T-helper 9 cell (primary cell): ENCODE measurements at places on chromosomes 13 and 19.

DNA sequence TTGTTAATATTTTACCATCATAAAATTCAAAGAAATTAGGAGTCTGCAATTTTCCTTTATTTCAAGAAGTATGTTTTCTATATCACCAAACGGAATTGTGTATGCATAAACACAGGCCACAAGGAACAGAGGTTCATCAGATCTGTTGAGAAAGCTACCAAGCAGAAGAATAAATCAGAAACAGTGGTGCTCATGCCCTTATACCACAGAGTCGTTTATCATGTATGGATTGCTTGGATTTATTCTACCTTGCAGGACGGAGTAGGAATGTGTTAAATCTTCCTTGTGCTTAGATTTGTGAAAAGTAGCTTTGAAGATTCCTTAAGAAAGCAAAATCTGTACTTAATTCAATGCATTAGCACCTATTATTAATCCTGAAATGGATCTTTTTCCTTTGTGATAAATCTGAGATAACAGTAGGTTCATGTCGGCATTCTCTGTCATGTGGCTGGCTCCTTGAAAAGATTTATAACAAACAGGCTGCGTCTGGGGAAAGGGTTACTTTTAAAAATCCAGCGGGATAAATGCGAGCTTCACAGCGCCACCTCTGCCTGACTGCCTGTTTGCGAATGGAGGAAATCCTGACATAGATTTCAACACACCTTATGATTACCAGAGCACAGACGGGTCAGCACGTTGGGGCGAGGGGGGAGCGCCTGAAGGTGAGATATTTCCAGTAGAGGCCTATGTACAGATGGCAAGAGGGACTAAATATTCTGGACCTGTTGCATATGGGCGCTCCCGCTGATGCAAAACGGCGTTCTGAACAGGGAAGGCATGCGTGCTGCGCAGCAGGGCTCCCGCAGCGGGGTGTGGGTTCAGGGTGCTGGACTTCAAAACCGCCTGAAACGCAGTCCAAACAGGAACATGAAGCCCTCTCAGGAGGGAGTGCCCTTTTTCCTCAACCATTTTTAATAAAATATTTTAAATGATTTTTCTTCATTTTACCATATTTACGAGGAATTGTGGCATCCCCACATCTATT, 445.5 kb upstream of the SGCG start:
- DNase-seq, result no peak

DNA sequence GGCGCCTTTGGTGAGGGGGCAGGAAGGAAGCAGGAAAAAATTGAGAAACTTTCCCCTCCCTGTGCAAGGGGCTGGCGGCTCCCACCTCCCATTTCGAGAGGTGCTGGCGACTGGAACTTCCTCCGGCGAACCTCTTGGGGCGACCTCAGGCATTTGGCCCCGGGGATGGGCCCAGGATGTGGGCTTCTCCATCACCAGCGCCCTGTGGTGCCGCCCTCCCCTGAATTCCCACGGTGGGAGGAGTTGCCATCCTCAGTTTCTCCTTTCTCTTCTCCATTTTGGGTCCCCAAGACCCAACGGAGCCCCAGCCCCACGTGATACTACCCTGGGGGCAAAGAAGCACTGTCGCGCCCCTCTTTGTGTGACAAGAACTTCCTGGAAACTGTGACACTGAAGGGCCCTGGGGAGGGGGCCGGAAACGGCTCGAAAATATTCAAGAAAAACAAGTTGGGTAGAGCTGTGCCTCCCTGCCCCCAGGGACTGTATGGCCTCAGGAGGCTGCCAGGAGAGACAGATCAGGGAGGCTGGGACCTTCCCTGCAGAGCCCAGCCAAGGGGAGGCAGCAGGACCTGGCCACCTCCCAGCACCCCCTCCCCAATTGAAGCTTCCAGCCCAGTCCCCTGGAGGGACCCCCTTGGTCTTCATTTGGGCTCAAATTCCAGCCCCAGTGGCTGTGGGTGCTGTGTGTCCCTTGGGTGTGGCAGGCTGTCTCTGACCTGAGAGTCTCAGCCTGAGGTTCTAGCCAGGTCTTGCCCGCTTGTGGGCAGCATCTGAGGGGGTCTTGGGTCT, 16.2 kb upstream of the AP1M2 start:
- DNase-seq, result peak; percentile 55

DNA sequence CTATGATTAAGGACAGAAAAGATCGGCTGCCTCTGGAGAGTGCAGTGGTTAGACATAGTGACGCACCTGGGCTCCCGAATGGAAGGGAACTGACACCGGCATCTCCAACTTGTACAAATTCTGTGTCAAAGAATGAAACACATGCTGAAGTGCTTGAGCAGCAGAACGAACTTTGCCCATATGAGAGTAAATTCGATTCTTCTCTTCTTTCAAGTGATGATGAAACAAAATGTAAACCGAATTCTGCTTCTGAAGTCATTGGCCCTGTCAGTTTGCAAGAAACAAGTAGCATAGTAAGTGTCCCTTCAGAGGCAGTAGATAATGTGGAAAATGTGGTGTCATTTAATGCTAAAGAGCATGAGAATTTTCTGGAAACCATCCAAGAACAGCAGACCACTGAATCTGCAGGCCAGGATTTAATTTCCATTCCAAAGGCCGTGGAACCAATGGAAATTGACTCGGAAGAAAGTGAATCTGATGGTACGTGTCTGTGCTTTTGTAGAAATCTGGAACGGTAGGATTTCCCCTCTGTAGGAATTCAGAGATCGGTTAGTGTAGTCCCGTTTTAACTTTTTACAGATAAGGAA, 16.9 kb downstream of the ERCC5 start:
- DNase-seq, result no peak

- DNase-seq, result no peak
These were observed 15.9 kb upstream of the JUND start for GRCh38 chr19:18297308-18297707.

- no peak for DNase-seq
These were observed at the start of gene CYP4F3 for GRCh38 chr19:15640294-15640903. CYP4F3 (plus strand) TSS chr19:15640897; CDS start chr19:15641416, 519 bp downstream.

DNA sequence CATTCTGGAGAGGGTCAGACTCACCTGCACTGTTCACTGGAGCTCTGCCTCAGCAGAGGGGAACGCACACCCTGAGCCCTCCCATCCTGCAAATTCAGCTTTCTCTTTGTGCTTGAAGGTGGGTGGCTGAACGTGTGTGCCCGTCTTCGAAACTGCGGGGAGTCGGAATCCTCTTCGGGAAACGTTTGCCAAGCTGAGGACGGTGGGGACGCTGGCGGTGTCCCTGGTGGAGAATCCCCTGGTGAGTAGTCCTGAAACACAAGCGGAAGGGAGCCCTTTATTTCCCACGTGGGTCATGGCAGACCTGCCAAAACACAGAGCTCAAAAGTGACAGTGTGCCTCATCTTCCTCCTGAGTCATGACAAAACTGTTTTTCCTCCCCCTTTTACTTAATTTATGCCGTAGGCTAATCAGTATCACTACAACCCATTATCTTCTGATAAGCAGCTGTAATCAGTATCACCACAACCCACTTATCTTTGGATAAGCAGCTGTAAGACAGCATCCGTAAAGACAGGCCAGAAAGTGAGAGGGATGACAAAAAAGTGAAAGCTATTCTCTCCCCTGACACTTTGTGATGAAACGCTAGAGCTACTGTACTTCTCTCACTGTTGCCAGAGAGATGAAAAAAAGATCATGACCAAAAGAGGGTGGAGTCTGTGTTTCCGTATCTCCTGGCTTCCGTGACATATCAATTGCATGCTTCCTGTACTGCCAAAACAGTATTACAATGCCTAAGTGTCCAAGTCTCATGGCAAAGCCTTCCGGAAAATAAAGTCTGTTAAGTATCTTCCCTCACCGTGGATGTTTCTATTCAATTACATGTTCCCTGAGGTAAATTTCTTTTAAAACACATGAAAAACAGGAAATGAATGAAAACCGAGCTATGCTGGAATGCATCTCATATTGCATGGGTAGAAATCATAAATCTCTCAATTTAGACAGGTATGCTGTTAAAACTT, 155.5 kb downstream of the TBC1D4 start:
- DNase-seq, result peak; percentile 34

DNA sequence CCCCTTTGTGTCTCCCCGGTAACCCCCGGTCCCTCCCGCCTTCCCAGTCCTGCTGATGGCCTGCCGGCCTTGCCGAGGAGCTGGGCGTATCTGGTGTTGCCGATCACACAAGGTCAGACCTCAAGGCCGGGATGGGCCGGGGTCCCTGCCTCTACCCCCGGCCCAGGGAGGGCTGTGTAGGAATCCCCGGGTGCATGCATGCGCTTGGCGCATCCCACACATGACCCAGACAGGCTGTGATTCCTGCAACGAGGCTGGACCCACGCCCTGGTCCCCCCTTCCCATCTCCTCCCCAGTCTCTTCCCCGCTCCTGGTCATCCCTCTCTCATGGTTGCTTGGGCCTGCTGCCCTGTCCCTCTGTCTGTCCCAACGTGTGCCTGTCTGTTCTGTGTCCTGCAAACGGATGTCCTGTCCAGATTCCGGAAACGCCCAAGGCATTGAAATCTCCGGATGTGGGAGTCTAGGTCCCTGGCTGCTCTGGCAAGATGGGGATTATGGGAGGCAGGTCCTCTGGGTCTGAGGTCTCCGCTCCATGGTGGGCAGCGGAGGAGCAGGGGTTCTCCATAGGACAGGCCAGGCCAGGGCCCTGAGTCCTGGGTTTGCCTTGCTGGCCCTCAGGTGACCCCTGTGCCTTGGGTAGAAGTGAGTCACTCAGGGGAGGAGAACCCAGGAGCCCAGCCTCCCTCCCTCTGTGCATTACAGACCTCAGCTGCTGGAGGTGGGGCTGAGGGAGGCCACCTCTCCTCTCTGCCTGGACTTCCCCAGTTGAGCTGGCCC, 1.6 kb downstream of the PKN1 start:
- DNase-seq, result no peak

- DNase-seq, result no peak
These were observed 183.3 kb downstream of the HS6ST3 start for GRCh38 chr13:96273196-96273595.

GRCh38 chr13:61954092-61954491, 538.4 kb upstream of the PCDH20 start:
- no peak for DNase-seq

DNA sequence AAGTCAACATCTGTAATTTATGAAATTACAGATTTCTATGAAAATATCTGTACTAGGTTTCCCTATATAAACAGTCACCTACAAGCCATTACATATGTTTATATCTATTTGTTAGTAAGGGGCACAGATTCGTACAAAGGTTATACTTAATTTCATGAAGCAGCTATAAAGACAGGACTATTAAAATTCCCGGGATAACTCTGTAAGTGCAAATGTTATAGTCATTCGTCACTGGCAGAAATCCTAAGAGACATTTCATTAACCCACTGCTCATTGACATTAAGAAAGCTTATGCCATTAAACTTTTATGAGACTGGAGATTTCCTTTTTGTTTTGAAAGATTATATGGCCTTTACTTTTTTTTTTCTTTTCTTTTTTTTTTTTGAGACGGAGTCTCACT, 122.9 kb downstream of the MYO16 start:
- DNase-seq, result no peak

- no peak for DNase-seq
These were observed 1667.9 kb downstream of the SLITRK1 start for GRCh38 chr13:82214341-82214740.

- no peak for DNase-seq
These were observed 18.8 kb downstream of the CYTH2 start for GRCh38 chr19:48487948-48488347.

GRCh38 chr13:44078806-44079376, 199.2 kb downstream of the LACC1 start:
- no peak for DNase-seq

DNA sequence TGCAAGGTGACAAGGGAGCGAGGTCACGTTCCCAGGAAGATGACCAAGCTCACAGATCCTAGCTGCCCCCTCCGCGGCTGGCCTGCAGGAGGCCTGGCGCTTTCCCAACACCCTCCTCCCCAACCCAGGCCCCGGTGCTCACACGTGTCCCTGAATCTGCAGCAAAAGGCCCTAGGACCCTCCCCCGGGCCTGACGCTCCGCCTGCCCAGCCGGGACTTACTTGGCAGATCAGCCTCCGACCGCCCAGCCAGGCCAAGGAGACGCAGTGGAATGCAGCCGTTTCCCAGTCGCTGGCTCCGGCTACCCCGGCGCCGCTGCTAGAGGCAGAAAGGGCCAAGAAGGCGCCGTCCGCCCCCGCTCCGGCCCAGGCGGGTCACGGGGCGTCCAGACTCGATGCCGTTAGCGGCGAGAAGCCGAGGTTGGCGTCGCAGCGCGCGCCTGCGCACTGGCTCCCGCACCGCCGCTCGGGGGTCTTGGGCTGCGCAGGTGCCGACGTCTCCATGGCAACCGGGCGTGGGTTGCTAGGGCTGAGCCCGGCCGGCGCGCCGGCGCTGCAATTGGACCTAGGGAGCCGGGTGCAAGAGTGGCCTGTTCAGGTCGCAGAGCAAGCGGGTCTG, at the start of gene PNMA8A:
TSS of gene PNMA8A (minus strand) at position 448 of the 618 bp plus-strand sequence. CDS start 528 bp downstream, outside the sequence.
- DNase-seq, result no peak

- no peak for DNase-seq
These were observed 998.3 kb downstream of the EFNB2 start for GRCh38 chr13:105537113-105537512.

GRCh38 chr19:49165111-49165750, 7.6 kb downstream of the TRPM4 start:
- DNase-seq, result no peak

DNA sequence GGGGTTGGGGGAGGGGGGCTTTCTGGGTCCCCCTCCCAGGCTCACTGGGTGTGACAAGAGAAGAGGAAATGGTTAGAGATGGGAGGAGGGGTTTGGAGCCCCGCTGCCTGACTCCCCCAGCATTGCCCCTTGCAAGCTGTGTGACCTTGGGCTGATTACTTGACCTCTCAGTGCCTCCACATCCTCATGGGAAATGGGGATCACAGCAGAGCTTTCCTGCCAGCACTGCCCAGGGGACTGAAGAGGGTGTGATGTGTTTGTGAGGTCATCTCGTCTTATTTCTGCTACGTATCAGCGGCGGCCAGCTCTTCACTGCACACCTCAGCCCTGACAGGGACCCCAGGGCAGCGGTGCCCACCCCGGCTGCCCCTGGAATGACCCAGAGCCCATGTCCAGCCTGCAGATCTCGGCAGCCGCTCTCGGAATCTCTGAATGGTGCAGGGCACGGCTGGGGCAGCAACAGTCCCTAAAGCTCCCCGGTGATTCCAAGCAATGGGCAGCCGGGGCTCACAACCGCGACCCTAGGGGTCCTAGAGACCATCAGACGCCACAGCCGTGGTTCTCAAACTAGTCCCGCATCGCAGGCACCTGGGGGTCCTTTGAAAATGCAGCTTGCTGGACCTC, 8.4 kb downstream of the PNMA8B start:
- DNase-seq, result no peak

- no peak for DNase-seq
These were observed 44.5 kb downstream of the MLLT1 start for GRCh38 chr19:6235031-6235951.

- no peak for DNase-seq
These were observed 36.2 kb downstream of the GPC6 start for GRCh38 chr13:93262729-93263345.

DNA sequence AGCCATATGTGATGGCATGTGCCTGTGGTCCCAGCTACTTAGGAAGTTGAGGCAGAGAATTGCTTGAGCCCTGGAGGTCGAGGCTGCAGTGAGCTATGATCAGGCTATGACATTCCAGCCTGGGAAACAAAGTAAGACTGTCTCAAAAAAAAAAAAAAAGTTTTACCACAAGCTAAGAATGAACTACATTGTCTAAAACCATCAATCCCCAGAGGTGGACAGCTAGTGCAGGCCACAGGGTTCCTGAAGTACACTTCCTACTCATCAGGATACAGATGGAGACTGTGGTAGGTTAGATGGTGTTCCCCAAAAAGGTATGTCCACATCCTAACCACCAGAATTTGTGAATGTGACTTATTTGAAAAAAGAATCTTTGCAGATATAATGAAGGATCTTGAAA, 63.5 kb upstream of the DOCK9 start:
- DNase-seq, result no peak
